ENCODE measurements at places on chromosomes 7 and 10. TPM values are rescaled to one million over a fixed set of nuclear protein-coding genes. Genes with fewer than 3 reads are reported as not detected.

DNA sequence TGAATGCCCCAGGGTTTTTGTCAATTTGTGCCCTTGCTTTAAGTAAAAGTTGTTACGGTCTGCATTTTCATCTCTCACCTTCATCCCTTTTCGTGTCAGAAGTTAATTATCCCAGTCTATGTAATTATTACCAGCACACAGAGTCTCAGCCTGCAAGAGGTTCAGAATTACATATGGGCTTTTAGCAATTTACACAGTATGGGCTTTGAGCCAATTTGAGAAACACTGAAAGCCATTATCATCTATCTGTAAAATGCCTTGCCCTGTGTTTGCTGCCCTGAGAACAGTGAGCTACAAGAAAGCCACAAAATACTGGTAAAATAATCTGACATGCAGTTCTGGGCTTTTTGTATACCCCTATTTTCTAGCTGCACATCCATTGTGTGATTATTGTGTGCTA is 125.6 kb upstream of the STEAP4 start:
- no peak for DNase-seq

DNA sequence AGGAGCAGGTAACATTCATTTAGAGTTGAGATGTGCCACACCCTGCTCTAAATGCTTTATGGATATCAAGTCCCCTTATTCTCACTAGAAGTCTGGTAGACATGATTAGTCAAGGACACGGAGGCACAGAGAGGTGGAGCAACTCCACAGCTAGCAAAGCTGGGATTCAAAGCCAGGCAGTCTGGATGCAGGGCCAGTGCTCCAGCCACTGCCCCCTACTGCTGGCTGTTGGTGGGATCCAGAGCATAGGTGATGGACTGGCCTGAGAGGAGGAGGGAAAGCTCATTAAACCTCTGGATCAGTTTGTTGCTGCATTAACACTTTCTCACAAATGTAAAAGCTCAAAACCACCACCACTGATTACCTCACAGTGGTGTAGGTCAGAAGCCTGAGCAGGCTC is 22.6 kb upstream of the KBTBD2 start:
- no peak for DNase-seq

DNA sequence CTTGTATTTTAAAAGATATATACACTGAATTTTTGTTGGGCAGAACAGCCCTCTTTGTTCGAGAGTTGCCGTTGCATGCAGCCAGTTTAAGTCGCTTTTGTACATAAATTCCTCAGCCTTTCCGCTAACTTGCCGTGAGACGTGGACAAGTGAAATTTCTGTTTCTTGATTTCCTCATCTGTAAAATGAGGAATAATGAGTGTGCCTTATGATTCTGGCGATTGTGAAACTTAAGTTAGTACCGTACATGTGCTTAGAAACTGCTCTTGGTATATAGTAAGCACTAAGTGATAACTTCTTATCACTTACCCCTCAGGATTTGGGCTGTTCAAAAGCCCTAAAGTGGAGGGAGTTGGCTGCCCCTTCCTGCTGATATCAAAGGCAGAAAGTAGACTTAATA is 1.4 kb downstream of the CCNJ start:
- DNase-seq = no peak

- DNase-seq = peak; percentile 35
Observed at GRCh38 chr7:106883456-106884026, 18.5 kb downstream of the PIK3CG start.

Gene NRAP
- total RNA-seq = not detected

Gene CHAT
- not detected for total RNA-seq

Gene ARHGAP22
- 4.5 TPM for total RNA-seq

Measured in B cell (primary cell).